ENCODE measurements at places on chromosomes 3 and 15.

- no peak for DNase-seq
Measured at GRCh38 chr15:28996289-28996688, 110.5 kb downstream of the APBA2 start.

DNA sequence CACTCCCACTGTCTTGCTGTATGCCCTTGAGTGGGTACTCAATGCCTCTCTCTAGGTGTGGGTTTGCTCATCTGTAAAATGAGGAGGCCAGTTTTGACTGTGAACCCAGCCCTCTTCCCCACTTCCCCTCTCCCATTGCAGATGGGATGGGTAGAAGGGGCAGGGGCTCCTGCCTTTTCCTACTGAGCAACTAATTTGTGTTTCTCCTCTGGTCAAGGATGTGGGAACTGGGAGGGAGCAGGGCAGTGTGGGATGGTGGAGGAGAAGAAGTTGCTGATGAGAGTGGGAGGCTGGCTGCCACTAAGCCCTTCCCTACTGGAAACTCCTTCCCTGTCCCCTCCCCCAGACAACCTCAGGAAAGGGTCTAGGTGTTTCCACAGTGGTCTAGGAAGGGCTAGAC lies 20.1 kb upstream of the ANKDD1A start:
- no peak for DNase-seq

DNA sequence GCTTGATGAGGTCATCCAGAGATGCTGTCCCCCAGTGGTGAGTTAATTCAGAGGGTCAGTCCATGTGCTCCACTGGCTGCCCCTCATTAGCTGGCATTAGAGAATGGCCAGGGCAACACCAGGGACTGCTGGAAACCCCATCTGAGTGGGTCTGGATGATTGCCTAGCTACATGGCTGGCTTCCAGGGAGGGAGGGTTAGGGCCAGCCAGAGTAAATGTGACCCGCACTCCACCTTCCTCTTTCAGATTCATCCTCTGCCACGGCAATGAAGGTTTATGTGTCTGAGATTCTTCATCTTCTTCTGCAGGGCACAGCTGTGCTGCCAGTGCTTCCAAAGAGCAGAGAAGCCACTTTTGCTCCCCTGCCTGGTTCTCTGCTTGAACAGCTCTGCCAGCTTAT lies 391.9 kb downstream of the OCA2 start:
- DNase-seq = no peak

DNA sequence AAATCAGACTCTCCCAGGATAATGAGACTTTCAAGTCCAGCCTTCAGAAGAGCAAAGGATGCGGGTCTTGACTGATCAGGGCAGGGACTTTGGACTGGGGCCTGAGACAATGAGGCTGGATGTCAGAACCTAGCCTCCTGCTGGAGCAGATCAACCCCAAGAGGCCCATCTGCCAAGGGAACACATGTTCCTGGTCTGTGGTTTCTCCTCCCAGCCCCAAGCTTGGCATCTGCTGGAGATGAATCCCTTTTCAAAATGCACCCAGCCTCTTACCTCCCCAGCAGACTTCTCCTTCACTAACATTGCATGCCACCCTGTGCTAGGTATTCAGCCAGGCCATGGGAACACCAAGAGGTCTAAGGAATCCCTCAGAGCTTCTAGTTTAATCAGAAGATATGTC lies 43.7 kb upstream of the MFGE8 start:
- DNase-seq = no peak

- DNase-seq = no peak
Measured at GRCh38 chr3:25901796-25902195, 111.9 kb downstream of the OXSM start.

GRCh38 chr15:69908060-69908459 lies 189.7 kb downstream of the TLE3 start:
- DNase-seq = no peak

DNA sequence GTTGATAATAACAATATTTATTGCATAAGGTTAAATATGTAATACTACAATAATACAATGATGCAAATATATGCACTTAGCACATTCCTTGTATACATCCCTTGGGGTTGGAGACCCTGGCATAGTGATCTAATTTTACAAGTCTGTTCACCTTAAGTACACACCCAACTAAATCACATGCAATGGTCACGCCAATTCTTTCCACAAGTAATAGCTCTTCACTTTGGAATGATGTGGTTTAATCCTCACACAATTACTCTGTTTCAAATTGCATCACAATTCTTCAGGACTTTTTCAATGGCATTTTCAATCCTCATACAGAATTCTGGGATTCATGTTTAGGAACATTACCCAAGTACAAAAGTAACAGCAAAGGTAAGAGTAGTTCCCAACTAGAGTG lies 27.3 kb upstream of the SPRED1 start:
- no peak for DNase-seq

DNA sequence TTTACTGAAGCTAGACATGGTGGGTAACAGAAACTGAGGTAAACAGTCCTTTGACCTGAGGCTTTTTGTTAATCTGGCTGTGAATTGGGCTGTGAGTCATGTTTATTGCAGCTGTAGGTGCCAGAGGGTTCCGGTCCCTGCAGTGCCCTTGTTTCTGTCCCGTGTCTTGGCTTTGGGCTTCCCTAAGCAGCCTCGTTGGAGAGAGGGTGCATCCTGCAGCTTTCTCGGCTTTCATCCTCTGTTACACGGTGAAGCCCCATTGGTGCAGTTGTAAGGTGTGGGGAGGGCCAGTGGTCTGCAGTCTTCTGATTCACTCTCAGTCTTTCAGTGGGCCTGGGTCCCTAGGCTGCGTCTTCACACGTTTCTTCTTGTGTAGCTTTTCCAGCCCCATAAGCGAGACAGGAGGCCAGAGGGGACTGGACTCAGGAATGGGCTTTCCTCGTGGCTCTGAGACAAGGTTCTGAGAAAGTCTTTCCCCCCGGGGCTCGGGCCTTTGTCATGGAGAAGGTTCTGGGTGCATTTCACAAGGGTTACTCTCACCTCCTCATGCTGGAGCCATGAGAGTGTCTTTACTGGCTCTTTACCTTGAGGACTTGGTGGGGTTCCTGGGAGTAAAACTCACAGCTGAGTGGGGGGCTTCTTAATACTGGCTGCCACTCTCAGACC lies 33.1 kb downstream of the ASB7 start:
- DNase-seq = no peak

GRCh38 chr3:107589454-107589853 lies 66.7 kb downstream of the BBX start:
- no peak for DNase-seq

GRCh38 chr15:74651242-74651741 lies 35.7 kb downstream of the CLK3 start:
- DNase-seq = no peak

GRCh38 chr3:32420126-32421038 lies 28.7 kb downstream of the CMTM7 start:
- peak; percentile 81 for DNase-seq

DNA sequence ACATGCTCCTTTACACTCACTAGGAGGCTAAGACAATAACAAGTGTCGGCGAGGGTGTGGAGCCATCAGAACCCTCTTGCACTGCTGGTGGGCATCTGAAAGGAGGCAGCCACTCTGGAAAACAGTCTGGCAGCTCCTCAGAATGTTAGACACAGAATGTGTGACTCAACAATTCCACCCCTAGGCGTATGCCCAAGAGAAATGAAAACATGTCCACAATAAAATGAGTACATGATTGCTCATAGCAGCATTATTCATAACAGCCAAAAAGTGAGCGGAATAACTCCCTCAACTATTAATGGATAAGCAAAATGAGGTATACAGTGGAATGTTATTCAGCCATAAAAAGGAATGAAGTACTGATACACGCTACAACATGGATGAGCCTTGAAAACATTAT lies 57.8 kb downstream of the WNT7A start:
- no peak for DNase-seq

DNA sequence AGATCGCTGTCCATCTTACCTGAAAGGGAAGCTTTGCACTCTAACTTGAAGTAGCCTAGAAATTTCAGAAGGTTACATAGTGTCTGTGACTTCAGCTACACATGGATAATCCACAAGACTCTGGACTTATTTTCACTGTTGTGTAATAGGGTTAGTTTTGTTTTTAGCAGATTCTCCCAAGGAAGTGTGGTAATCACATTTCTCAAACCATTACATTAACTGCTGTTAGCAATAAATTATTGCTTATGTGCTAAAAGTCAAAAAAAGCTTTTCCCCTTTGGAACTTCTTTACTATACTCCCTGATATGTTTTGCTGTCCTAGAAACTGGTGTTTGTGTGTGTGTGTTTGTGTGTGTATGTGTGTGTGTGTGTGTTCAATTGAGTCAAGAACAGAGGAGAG lies 351.8 kb upstream of the TPRG1 start:
- DNase-seq = no peak

GRCh38 chr15:29233566-29233965 lies 36.1 kb downstream of the NSMCE3 start:
- DNase-seq = no peak
